Cerebellar cortex (tissue), 1 donor: ENCODE measurements at places on chromosomes 12 and 14.

- DNase-seq: no peak
Measured at GRCh38 chr12:109131154-109132050, 15.0 kb downstream of the ACACB start.

DNA sequence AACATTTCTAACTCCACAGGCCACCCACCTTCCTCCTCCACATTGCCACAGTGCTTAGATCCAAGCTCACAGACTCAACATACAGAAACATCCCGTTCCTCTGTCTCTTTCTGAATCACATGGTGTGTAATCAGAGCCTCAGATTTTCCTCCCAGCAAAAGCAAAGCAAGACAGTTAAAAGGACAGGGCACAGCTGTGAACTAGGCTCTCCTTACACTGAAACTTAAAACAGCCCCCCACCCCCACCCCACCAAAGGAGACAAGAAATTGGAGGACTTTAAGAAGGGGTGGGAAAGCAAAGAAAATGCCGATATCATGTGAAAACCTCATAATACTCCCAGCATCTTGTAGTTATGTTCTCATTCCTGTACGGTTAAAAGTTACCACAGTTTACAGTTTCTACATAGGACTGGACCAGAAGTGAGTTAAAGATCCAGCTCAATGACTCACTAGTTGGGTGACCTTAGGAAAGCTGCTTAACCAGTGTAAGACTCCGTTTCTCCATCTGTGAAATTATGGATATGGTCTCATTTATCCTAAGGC is 4.8 kb downstream of the YBX3 start:
- DNase-seq: peak; percentile 7

DNA sequence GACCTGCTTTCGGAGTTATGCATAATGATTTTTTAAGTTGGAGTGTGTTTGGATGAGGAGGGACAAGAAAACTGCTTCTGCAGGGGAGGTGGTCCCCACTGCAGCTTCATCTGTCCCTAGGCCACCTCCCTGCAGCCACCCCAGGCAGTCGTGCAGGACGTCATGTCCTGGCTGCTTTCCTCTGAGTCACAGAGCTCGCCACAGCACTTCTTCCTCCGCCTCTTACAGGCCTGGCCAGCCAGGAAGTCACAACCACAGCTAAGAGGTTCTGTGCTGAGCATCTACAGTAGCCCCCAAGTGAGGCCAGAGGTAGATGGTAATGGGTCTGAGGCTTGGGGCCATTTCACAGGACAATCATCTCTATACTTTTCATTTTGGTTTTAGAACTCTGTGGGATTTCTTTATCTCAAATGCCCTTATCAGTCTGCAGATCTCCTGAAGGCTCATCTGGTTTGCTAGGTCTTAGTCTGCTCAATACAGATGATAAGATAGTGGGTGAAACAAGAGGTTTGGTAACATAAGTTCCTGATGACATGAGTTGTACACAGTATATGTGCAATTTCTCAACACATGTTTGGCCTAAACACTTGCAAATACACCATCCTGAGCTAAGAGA is 106.4 kb downstream of the ARF6 start:
- peak; percentile 53 for DNase-seq

- DNase-seq: peak; percentile 53
Measured at GRCh38 chr12:51600721-51601120, 9.7 kb downstream of the SCN8A start.
